ENCODE measurements at places on chromosomes 7 and 10.

DNA sequence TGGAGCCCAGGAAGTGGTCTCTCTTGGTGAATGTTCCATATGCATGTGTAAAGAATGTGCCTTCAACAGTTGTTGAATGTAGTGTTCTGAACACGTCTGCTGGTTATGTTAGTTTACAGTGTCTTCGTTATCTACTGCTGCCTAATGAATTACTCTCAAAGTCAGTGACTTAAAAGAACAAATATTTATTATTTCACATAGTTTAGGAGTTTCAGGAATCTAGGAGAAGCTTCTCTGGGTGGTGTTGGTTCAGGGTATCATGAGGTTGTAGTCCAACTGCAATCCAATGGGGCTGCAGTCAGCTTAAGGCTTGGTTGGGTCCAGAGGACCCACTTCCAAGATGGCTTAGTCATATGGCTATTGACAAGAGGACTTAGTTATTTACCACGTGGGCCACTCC lies 36.6 kb upstream of the IGFBP3 start:
- H3K4me1 ChIP-seq: no peaks in the 10 kb centered on the region
- H3K27ac ChIP-seq: no peak overlapping the region
- no peaks in the 10 kb centered on the region for H3K36me3 ChIP-seq
- H3K4me3 ChIP-seq: no peak overlapping the region

DNA sequence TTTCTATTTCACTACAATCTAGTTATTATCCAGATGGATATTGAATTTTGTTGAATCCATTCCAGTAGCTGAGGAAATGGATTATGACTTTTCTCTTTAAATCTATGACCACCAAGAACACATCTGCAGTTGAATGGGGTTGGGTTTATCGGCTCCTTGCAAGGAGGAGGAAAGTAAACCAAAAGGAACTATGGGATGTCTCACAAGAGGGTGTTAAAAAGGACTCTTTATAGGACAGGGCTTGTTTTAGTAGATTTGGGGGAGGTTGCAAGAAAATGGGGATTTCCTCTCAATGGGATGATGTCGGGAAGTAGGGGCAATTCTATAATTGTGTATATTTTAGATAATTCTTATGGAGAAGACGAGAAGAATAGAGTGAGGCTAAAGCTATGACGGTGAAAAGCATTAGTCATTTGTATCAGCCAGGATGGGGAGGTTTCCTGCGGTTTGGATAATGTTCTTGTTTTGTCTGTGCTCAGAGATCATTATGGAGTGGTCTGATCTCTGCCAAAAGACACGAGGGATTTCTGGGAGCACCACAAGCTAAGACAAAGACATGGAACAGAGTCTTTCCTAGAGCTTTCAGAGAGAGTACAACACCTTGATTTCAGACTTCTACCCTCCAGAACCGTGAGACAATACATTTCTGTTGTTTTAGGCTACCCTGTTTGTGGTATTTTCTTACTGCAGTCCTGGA lies 5.3 kb upstream of the LRRC61 start:
- no peak for DNase-seq
- peaks cover 10% of the 10 kb centered on the region for H3K4me1 ChIP-seq
- no peak overlapping the region for H3K27ac ChIP-seq
- H3K27me3 ChIP-seq: no peaks in the 10 kb centered on the region
- no peak overlapping the region for H3K4me3 ChIP-seq

GRCh38 chr7:101936611-101937231 lies 119.3 kb downstream of the CUX1 start:
- H3K36me3 ChIP-seq: peaks cover 6% of the 10 kb centered on the region
- no peaks in the 10 kb centered on the region for H3K27me3 ChIP-seq
- H3K4me3 ChIP-seq: no peak overlapping the region
- DNase-seq: no peak
- H3K27ac ChIP-seq: peak overlapping the region; percentile 35
- peaks cover 19% of the 10 kb centered on the region for H3K4me1 ChIP-seq

- DNase-seq: no peak
- no peak overlapping the region for H3K4me3 ChIP-seq
- no peaks in the 10 kb centered on the region for H3K36me3 ChIP-seq
These were observed 574.6 kb downstream of the GRID1 start for GRCh38 chr10:85791818-85792532.

DNA sequence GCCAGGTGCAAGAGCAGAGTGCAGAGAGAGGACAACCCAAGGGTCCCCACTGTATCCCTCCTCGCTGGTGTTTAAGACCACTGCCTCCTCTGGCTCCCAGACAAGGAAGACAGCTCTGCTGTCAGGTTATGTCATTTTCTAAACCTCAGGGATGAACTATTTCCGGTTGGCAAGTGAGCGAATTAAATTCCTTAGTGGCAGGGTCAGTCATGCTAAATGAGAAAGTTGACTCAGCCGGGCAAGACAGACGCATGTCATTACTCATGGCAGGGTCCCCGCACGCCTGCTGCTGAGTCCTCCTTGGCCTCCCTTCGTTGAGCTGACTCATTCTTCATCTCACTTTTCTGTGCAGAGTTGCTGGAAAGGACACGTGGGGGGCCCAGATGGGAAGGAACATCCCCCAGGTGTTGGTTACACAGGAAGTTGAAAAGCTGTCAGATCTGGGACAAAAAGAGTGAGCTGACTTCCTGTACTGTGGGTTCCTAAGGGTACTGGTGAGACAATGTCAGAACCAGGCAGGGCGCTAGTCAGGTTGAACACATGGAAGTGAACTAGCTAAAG lies 47.1 kb upstream of the UCN3 start:
- no peak for DNase-seq
- no peaks in the 10 kb centered on the region for H3K36me3 ChIP-seq
- H3K4me1 ChIP-seq: no peaks in the 10 kb centered on the region
- no peak overlapping the region for H3K4me3 ChIP-seq
- H3K27ac ChIP-seq: no peak overlapping the region

GRCh38 chr10:69685426-69685801 lies 55.4 kb downstream of the FAM241B start:
- H3K27me3 ChIP-seq: peaks cover 9% of the 10 kb centered on the region
- DNase-seq: no peak

GRCh38 chr10:94029955-94030354 lies 36.2 kb downstream of the PLCE1 start:
- peaks cover 4% of the 10 kb centered on the region for H3K27me3 ChIP-seq
- no peak overlapping the region for H3K4me3 ChIP-seq
- H3K4me1 ChIP-seq: no peaks in the 10 kb centered on the region
- peaks cover 2% of the 10 kb centered on the region for H3K36me3 ChIP-seq
- DNase-seq: no peak

DNA sequence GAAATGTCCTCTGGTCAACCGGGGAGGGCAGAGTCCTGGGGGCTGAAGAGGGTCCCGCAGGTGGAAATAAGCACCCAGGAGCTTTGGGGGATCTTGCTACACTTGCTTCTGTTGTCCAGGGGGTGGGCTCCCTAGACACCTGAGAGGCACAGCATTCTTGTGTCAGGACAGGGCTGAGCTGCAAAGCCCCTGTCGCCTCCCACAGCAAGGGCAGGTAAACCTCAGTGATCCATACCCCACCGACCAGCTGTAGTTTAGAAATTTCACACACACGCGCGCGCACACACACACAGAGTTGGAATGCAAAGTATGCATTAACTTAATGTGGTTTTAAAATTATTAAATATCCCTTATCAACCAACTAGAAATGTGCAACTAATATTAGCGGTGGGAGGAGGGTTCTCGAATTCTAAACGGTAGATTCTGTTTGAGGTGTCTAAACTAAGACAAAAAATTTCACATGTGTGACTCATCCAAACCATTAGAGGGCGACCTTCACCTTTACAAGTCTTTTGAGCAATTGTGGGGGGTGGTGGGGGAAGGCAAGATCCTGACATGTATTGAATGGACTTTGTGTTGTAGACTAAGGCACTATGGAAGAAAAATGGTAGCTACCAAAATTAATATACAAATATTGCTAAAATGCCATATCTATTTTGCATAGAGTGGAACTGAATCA lies 34.3 kb upstream of the PTF1A start:
- no peaks in the 10 kb centered on the region for H3K36me3 ChIP-seq
- no peak overlapping the region for H3K4me3 ChIP-seq
- no peak overlapping the region for H3K27ac ChIP-seq
- no peak for DNase-seq
- peaks cover 18% of the 10 kb centered on the region for H3K27me3 ChIP-seq

DNA sequence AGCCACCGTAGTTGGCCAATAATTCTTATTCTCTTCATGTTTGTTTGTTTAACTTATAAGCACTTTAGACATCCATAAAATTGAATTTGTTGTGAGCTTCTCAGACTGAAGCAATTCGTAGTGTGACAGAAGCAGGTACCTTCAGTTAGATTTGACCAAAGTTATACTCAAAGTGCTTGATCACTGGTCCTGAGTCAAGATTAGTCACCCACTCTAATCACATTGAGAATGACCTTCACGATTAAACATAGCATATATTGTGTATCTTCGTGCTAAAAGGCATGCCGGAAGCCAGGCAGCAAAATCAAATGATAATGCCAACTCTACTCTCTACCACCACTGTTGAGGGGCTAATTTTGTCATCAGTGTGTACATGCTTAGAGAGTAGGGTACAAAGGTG lies 763.7 kb upstream of the MBL2 start:
- no peaks in the 10 kb centered on the region for H3K36me3 ChIP-seq
- no peak overlapping the region for H3K4me3 ChIP-seq
- no peak overlapping the region for H3K27ac ChIP-seq
- H3K4me1 ChIP-seq: no peaks in the 10 kb centered on the region
- DNase-seq: no peak
- H3K27me3 ChIP-seq: no peaks in the 10 kb centered on the region

DNA sequence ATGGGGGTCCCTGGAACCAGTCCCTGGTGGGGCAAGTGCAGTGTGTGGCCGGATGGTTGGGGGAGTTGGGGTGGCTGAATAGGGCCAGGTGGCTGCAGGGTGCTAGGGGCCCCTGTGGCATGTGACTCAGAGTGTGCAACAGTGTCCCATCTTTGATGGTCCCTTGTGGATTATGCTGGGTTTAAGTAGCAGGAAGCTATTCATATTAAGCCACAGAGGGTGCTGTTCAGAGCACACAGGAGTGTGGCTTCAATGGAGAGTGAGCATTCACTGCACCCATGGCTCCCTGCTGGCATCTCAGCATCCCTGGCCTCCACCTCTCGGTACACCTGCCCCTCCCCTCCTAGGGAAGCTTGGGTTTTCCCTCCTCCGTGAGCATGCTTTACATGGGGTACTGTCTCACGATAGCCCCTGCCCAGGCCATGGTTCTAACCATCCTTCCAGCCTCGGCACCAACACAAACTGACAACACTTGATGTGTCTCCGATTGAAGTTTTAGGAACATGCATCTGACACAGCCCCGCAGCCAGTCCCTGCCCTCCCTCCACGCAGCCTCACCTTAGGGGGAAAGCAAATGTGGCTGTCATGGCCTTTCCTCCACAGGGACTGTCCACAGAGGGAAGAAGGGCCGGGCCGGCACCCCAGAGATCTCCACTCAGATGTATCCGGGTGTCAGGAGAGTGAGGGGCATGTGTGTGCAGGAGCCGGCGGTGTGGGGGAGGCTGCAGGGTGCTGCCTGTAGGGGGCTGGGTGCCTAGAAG lies 30.4 kb upstream of the PPIF start:
- no peak for DNase-seq
- peaks cover 31% of the 10 kb centered on the region for H3K4me1 ChIP-seq
- peak overlapping the region; percentile 83 for H3K27ac ChIP-seq
- H3K27me3 ChIP-seq: no peaks in the 10 kb centered on the region
- peak overlapping the region; percentile 28 for H3K4me3 ChIP-seq

GRCh38 chr10:76034353-76035205 lies 603.2 kb downstream of the LRMDA start:
- no peaks in the 10 kb centered on the region for H3K4me1 ChIP-seq
- no peak overlapping the region for H3K4me3 ChIP-seq
- H3K36me3 ChIP-seq: no peaks in the 10 kb centered on the region

DNA sequence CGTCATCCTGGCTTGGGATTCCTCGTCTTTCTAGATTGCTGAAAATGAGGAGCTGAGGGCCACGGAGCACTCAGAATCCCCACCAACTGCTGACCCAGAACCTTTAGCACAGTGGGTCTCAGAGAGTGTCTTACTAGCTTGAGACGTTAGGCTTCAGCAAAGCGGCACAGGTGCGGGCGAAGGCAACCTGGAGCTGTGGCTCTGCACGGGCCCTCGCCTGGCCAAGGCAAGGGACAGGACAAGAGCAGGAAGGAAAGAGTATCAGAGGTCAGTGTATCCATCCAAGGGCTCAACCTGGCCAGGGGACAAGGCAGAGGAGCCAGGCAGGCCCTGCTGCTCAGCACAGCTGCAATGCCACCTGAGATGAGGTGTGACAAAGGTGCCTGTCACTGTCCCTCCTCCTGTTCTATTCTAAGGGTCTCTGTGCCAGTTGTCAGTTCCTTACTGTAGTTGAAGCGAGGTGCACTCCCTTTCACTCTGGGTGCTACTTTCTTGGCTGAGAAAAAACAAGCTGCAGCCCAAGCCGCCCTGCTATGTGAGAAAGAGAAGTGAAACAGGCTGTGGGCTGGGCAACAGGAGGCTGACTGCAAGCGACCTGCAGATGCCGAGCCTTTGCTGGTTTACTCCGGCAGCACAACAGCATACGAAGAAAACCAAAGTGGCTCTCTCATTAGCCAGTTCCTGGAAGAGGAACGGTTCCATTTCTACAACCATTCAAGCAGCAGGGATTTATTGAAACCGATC lies 33.3 kb upstream of the KDM7A start:
- no peaks in the 10 kb centered on the region for H3K36me3 ChIP-seq
- H3K4me3 ChIP-seq: peak overlapping the region; percentile 80
- peak; percentile 81 for DNase-seq
- H3K4me1 ChIP-seq: peaks cover 69% of the 10 kb centered on the region

DNA sequence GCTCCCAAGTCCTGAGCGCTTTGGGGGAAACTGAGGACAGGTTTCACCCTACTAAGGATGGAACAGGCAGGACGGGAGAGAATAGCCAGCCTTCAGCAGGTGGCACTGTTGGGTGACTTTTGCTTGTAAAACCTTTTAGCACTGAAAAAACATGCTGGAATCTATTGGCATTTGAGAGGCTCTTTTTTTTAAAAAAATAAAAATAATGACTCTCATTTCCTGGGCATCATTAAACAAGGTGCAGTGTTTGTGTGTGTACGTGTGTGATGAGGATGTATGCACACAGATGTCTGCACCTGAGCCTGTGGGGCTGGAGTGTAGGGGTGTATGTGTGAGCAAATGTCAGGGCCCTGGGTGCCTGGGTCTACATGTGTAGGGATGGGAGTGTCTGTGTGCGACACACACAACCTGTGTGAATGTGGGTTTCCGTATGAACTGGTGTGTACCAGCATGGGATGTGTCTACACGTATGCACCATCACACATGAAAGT lies 177.9 kb downstream of the RPS24 start:
- DNase-seq: no peak
- H3K36me3 ChIP-seq: no peaks in the 10 kb centered on the region
- peaks cover 8% of the 10 kb centered on the region for H3K4me1 ChIP-seq
- no peak overlapping the region for H3K4me3 ChIP-seq
- peaks cover 18% of the 10 kb centered on the region for H3K27me3 ChIP-seq
- H3K27ac ChIP-seq: no peak overlapping the region

GRCh38 chr7:128166603-128167041 lies 74.5 kb upstream of the LEP start:
- H3K4me3 ChIP-seq: peak overlapping the region; percentile 81
- no peak overlapping the region for H3K27ac ChIP-seq
- H3K4me1 ChIP-seq: peaks cover 16% of the 10 kb centered on the region
- H3K36me3 ChIP-seq: peaks cover 3% of the 10 kb centered on the region
- DNase-seq: peak; percentile 31

GRCh38 chr7:105330526-105330925 lies 58.2 kb downstream of the SRPK2 start:
- DNase-seq: no peak
- peaks cover 29% of the 10 kb centered on the region for H3K4me1 ChIP-seq

Measured in memory B cell (primary cell).